ENCODE measurements at places on chromosomes 2 and 18.

- no peak for DNase-seq
These were observed 60.0 kb downstream of the RBMS1 start for GRCh38 chr2:160433466-160434140.

DNA sequence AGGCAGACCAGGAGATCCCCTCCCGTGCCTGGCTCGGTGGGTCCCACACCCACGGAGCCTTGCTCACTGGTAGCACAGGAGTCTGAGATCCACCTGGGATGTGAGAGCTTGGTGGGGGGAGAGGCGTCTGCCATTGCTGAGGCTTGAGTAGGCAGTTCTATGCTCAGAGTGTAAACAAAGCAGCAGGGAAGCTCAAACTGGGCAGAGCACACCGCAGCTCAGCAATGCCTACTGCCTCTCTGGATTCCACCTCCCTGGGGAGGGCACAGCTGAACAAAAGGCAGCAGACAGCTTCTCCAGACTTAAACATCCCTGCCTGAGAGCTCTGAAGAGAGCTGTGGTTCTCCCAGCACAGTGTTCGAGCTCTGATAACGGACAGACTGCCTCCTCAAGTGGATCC lies 85.1 kb downstream of the UGP2 start:
- DNase-seq = no peak

DNA sequence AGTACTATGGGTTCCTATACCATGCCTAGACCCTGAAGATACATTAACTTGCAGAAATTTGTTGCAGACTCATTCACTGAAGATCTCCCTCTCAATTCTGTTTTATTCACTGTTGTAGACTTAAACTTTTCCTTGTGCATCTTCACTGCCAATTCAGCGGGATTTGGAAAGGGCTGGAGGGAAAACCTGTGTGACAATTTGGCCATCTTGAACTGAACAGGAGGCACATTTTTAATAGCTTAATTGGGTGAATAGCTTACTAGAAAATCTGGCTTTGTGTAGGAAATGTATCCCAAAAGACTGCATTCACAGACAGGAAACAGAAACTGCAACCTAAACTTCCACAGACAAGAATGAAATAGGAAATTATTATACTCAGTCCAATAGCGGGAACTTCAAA lies 512.3 kb downstream of the XIRP2 start:
- no peak for DNase-seq

- no peak for DNase-seq
These were observed 163.7 kb upstream of the TNP1 start for GRCh38 chr2:217023611-217024010.

- DNase-seq = peak; percentile 56
These were observed 46.9 kb downstream of the TFCP2L1 start for GRCh38 chr2:121237980-121238665.

DNA sequence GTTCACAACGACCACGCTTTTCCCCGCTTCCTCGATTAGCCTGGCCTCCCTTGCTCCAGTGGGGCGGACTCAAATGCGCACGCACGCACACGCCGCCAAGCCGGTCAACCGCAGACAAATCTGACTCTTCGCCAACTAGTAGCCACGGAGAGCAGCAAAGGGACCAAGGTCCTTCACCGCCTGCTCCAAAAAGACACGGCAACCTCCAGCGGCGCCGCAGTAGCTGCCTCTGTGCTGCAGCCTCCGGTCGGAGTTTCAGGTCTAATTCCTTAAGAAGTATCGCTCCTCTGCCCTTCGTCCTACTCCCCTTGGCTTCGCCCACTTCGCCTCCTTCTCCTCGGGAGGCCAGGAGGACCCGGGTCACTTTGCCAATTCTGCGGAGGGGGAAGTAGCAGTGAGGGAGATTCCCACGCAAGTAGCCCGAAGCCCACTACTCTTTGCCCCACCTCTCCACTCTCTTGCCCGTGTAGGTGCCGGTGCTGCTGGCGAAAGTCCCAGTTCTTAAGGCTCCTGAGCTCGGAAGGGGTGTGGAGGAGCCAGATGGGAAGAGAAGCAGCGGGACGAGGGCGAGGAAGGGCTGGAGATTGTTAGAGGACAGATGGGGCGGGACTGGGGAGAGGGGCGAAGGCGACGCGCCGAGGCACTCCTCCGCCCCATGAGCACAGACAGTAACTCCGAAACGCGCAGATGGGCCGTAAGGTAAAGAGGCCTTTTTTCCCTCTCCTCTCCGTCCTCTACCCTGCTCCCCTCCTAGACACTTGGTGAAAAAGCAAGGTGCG lies 615 bp downstream of the AKAIN1 start:
- DNase-seq = no peak

DNA sequence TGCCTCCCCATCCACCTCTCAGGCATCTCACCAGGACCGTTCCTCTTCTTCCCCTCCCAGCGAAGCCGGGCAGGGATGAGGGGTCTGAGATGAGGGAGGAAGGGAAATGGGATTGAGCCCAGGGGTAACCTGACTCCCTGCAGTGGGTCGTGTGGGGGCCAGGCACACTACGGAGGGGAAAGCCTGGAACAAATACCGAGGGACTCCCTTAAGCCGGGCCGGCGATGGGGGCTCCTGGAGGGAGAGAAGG lies 250 bp upstream of the SPEG start:
- no peak for DNase-seq

GRCh38 chr2:41879235-41879916 lies 168.4 kb upstream of the PKDCC start:
- DNase-seq = no peak

- no peak for DNase-seq
These were observed 127.7 kb downstream of the MYCN start for GRCh38 chr2:16067866-16068551.

DNA sequence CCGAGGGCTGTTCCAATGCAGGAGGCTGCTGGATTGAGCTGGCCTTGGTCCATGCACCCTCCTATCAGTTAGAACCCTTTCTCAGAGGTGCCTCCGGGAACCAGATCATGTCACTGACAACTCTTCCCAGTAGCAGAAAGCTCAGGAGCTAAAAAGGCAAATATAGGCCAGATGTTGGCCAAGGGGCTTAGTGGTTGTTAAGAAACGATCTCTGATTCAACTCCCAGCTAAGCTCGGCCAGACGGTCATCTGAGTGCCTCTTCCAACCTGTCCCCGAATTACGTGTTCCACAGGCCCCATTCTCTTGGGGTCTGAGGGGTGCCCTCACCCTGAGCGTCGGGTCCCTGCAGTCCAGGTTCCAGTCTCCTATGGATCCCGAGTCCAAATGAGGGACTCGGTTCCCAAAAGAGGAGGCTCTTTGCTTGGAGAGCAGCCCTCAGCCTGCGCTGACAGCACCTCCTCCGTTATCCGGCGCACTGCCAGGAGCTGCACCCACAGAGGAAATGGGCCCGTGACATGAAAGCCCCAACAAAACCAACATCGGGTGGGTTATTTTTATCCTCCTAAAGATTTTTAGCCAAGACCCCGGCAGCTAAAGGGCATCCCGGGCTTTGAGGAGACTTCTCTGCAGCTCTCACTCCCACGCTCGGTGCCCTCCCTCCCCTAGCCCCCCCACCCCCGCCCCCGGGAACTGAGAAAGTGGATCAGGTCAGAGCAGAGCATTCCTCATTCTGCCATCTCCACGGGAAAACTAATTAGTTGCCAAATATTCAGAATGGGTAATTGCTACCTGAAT lies 106.6 kb upstream of the ID2 start:
- no peak for DNase-seq

DNA sequence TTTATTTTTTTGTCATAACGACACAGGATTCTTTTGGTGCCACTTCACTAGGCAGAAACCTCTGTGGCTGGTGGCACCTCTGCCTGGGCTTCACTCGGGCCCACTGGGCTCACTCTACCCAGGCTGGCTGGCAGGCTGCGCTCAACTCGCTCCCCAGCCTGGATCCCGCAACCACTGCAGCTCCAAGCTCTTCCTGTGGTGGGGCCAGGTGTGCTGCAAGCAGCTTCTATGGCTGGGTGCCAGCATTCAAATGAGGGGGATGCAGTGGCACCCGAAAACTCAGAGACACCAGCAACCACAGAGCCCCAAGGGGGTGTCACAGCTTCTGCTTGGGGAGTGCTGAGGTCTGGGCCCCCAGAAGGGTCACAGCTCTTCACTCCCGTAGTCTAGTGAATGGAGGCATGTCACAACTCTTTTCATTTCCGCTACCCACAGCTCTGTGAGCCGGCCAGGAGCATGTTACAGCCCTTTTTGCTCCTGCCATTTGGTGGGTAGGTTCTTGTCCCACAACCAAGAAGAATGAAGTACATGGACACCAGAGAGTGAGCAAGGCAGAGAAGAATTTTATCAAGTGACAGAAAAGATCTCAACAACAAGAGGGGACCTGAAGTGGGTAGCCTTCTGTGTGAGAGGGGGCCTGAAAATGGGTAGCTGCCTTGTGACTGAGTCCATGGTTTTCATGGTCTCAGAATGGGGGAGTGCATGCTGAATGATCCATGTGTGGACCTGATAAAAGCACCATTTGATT lies 170.1 kb downstream of the UBR3 start:
- no peak for DNase-seq

DNA sequence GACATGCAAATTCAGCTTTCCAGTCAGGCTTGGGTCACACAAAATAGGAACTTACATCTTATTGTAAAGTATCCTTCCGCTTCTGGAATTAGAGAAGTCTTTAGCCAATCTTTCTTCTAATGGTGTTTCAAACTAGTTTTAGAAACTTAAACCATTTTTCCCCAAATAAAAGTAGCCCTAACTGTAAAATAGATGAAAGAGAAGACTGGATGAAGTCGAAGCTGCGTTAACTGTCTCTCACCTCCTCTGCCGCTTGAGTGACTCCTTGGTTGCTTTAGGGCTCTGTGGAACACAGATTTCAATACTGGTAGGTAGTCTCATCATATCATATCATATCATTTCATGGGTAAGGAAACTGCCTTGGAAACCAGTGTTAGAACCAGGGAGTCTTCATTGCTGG lies 498.4 kb downstream of the XIRP2 start:
- no peak for DNase-seq

DNA sequence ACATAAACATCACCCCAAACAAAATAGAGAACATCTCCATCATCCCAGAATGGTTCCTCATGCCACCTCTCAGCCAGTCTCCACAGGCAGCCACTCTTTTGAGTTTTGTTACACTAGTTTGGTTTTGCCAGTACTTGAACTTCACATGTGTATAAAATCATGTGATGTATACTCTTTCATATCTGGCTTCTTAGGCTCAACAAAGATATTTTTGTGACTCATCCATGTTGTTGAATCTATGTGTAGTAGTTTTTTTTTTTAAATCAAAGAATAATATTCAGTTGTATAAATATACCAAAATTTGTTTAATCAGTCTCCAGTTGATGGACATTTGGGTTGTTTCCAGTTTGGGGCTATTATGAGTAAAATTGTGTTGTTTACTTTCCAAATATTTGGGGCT lies 75.9 kb downstream of the PMS1 start:
- no peak for DNase-seq

GRCh38 chr2:196291426-196291825 lies 120.0 kb upstream of the STK17B start:
- DNase-seq = no peak

DNA sequence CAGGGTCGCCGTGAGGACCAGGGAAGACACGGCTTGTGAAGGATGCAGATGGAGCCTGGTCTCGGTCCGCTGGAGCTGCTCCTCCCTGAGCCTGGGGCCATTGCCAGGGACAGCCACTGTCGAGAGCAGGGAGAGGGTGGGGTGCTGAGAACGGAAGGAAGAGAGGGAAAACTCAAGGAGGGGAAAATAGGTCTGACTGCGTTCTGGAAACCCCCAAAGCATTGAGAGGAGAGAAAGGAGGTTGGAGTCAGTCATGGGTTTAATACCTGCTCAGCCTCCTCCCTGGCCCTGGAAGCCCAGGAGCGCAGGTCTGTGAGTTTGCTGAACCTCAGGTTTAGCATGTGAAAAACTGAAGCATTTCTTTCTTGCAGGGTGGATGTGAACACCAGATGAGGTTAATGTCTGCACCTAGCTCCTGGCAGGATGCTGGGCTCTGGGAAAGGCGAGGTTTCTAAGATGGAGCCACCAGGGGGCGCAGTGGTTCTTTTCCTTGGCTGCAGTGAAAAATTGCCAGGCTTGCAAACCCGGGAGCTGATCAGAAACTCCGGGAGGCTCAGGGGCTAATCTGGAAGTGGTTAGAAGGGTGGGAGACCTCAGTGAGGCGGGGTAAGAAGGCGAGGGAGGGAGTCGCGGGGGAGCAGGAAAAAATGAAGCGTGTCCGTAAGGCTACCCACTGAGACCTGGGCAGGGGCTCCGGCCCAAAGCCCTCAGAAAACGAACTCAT lies 33.6 kb upstream of the RNF149 start:
- DNase-seq = peak; percentile 71

DNA sequence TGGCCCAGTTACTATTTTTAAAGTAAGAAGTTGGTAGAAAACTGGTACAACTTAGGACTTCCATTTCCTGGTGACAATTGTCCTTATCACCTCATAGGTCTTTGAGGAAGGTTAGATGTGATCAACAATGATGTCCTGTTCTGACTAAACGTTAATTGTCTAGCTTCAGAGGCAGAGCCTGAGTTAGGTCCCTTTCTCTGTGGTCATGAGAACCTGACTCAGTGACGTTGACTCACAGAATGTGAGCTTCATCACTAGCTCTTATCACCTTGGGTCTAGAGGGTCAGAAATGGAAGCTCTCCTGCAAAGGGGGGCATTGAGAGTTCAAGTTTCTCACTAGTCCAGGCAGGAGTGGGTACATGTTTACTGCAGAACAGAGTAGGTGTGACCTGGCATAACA lies 60.6 kb upstream of the ATP8B1 start:
- no peak for DNase-seq

DNA sequence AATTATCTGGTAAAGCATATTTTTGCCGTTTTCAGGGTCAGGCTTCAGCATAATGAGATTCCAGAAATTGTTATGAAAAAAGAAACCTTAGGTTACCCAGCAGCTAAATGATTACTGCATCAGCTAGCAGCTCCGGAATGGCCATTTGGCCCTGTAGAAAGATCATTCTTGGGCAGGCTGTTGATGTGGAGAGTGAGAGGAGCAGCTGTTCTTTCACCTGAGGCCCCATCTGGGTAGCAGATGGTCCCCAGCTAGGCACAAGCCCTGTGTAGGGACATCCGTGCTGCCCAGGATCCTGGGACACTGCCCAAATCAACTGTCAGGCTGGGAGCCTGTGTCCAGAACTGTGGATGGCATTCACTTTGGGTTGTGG lies 61.8 kb downstream of the NEDD4L start:
- no peak for DNase-seq

- no peak for DNase-seq
These were observed 34.7 kb downstream of the FAM228A start for GRCh38 chr2:24209389-24210105.

DNA sequence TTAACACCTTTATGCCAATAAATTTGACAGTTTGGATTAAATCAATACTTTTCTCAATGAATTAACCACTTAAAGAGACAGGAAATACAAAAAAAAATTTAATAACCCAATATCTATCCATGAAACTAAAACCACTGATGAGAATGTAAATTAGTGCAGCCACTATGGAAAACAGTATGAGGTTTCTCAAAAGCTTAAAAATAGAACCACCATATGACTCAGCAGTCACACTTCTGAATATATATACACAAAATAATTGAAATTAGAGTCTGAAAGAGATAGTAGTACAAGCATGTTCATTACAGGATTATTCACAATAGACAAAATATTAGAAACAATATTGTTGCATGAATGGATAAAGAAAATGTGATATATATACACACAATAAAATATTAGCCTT lies 382.1 kb upstream of the SETBP1 start:
- no peak for DNase-seq

Measured in PC-9 (cell line).